ENCODE measurements at places on chromosomes 1 and 21.

DNA sequence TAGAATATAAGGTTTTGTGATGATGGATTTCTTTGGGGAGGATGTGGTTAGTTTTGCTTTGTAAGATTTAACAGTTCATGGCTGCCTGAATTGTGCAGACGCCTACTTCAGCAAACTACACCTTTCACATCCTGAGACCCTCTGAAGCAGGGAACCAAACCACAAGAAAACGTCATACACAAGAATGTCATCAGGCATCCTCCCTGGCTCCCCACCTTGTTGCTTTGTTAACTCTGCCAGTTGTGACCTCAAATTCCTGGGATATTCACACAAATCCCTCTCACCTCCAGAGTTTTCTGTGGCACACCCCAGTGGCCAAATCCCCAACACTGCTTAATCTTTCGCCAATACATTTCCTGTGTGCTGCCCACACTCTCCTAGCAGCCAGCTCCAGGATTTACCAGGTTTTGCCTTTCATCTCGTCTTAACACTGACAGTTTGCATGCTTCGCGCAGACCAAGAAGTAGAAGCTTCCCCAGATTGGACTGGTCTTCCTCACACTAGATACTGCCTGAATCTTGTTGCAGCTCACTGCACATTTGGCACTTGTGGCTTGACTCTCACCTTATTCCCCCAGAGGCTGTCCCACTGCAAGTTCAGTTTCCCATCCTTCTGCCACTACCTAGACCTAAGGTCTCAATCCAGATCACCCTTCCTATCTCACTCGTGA is 51.1 kb upstream of the CTTNBP2NL start:
- DNase-seq: no peak
- H3K27me3 ChIP-seq: no peaks in the 10 kb centered on the region
- peak overlapping the region; percentile 43 for H3K4me3 ChIP-seq
- peaks cover 2% of the 10 kb centered on the region for H3K36me3 ChIP-seq
- H3K27ac ChIP-seq: peak overlapping the region; percentile 13

- no peaks in the 10 kb centered on the region for H3K27me3 ChIP-seq
- H3K27ac ChIP-seq: no peak overlapping the region
- no peak for DNase-seq
- H3K36me3 ChIP-seq: no peaks in the 10 kb centered on the region
- no peak overlapping the region for H3K4me3 ChIP-seq
Observed at GRCh38 chr1:11470912-11471311, 8.0 kb upstream of the DISP3 start.

- peak within 1 kb of the TSS; percentile 78 for H3K4me3 ChIP-seq
- H3K27ac ChIP-seq: no peak within 1 kb of the TSS
- H3K4me1 ChIP-seq: peaks cover 5% of the 10 kb centered on the region
- DNase-seq: peak; percentile 50
Observed at GRCh38 chr1:205504311-205505075, at the start of gene CDK18. Gene CDK18, plus strand, starts transcription at chr1:205504669. Its CDS starts 18,499 bp downstream, at chr1:205523168.

- H3K27ac ChIP-seq: no peak overlapping the region
- no peaks in the 10 kb centered on the region for H3K36me3 ChIP-seq
- no peaks in the 10 kb centered on the region for H3K4me1 ChIP-seq
- DNase-seq: no peak
- H3K27me3 ChIP-seq: no peaks in the 10 kb centered on the region
Observed at GRCh38 chr1:31400393-31400792, 12.6 kb upstream of the SERINC2 start.

All from activated T-cell treated with anti-CD3 and anti-CD28 coated beads, Interleukin-2, amount 50 U/mL, for 72 hours (primary cell).